Glomerular endothelial cell (primary cell): ENCODE measurements at places on chromosomes 4 and X. TPM values are rescaled to one million over a fixed set of nuclear protein-coding genes. Genes with fewer than 3 reads are reported as not detected.

Gene ATP1B4
- total RNA-seq = not detected in 2 replicates

Gene HERC5
- 1.7 and 5.0 TPM in 2 replicates for total RNA-seq

Gene TBCK
- 24.4 and 25.5 TPM in 2 replicates for total RNA-seq

Gene TRIM75
- not detected in 2 replicates for total RNA-seq

Gene TLL1
- total RNA-seq = 2.9 and 10.8 TPM in 2 replicates

Gene CFP
- 1.9 TPM in 1 of 2 replicates, not detected in the other for total RNA-seq

- DNase-seq = no peak
Measured at GRCh38 chrX:1103360-1103759, 109.1 kb downstream of the CRLF2 start.

DNA sequence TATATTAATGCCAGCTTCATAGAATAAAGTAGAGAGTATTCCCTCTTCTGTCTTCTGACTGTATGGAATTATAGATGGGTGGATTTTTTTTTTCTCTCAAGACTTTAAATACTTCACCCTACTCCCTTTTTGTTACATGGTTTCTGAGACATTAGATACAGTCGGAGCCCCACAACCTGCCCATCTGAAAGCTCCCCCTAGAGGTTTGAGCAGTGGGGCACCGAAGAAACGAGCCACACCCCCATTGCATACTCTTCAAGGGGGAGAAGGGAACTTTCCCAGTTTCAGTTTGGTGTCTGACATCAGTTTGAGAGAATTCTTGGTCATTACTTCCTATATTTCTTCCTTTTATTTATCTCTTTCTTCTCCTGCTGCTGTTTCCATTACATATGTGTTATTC, 437.6 kb upstream of the AGA start:
- no peak for DNase-seq

- no peak for DNase-seq
Measured at GRCh38 chr4:51895158-51895557, 52.2 kb downstream of the DCUN1D4 start.

- DNase-seq = no peak
Measured at GRCh38 chr4:8385611-8386010, 54.9 kb downstream of the ACOX3 start.

DNA sequence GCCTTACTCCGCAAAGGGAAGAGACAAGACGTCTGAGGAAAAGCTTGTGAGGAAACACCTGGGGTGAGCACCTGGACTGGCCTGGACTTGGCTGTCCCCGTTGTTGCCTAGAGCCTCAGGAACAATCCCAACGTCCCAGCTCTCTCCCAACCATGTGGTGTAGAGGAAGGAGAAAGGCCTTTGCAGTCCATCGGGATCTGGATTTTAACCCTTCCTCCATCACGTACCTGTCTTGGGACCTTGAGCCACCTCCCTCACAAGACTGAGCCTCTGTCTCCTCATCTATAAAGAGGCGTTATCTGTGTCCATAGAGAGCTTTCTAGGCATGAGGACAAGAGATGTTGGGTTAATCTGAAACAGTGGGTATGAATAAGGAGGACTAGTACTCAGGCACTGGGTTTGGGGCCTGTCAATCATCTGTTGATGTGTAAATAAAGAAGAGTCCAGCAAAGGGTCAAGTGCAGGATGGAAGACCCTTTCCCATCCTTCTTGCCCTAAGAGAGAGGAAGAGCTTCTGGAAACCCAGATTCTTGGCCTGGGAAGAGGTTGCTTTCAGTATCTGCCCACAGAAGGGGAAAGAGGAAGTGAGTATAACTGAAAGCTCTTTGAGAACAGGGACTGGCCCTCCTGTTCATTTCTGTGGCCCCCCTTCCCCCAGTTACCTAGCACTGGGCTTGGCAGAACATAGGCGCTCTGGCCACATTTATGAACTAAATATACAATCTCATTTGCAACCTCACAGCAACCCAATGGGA, 137.1 kb downstream of the PJA1 start:
- no peak for DNase-seq

GRCh38 chr4:165379678-165380064, 863 bp downstream of the CPE start:
- no peak for DNase-seq

- DNase-seq = no peak
Measured at GRCh38 chr4:58833126-58833525, 1722.9 kb upstream of the IGFBP7 start.

DNA sequence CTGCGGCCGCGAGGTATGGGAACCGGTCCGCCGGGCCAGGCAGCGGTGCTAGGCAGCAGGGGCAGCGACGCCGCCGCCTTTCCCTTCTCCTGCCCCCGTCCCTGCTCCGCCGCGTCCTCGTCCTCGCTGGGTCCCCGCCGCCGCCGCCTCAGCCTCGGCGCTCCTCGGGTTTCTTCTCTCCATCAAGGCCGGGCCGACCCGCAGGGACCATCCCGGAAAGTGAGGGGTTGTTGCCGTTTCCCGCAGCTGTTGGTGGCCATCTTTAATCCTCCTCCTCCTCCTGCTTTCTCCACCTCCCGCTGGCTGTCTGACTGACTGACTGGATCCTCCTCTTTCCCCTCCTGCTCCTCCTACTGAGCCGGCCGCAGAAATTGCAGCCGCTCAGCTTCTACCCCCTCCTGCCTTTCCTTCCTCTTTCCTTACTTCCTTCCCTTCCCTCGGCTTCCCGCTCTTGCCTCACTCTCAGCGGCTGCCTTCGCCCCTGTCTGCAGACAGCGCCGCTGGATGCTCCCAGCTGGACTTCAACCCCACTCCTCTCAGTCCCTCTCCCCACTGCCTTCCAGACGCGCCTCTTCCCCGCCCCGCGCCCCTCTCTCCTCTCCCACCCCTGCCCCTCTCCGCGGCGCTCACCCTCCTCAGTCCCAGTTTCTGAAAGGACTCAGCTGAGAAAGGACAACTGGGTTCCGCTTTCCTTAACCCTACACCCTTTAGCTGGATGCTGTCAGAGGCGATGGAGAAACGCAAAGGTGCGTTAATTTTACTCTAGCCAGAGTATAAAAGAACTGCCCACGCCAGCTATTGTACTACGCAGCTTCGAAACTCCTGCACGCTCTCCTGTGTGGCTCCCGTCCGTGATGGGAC, at the start of gene WDFY3:
WDFY3 (minus strand) TSS at position 309 of the 861 bp plus-strand sequence. CDS start 106,099 bp downstream, outside the sequence.
- no peak for DNase-seq

DNA sequence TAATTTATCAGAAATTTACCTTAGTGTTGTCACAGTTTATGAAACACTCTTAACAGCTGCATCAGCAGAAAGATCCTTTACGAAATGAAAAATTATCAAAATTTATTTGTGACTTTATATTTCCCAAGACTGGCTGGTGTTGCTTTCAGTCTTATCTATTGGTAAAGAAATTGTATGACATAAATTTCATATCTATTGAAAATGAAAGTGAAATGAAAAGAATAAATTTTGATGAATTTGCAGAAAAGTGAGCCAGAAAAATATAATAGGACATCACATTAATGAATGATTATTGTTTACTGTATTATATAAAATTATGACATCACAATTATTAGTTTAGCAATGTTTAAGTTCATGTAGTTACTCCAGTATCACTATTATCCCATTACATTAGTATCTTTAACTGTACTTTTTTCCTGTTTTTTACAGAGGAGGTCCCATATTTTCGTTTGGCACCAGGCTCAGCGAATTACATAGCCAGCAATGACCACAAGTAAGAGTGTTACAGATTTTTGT, 13.2 kb upstream of the TMEM165 start:
- DNase-seq = no peak

GRCh38 chr4:145880355-145880960, 58.2 kb downstream of the ZNF827 start:
- DNase-seq = no peak

- DNase-seq = no peak
Measured at GRCh38 chr4:159451006-159451405, 348.1 kb downstream of the RAPGEF2 start.

GRCh38 chr4:8333726-8334460, 64.3 kb downstream of the HTRA3 start:
- DNase-seq = no peak
